ENCODE measurements at places on chromosomes 7 and 10.

- no peak for DNase-seq
Observed at GRCh38 chr10:96645191-96645721, 58.4 kb upstream of the TM9SF3 start.

DNA sequence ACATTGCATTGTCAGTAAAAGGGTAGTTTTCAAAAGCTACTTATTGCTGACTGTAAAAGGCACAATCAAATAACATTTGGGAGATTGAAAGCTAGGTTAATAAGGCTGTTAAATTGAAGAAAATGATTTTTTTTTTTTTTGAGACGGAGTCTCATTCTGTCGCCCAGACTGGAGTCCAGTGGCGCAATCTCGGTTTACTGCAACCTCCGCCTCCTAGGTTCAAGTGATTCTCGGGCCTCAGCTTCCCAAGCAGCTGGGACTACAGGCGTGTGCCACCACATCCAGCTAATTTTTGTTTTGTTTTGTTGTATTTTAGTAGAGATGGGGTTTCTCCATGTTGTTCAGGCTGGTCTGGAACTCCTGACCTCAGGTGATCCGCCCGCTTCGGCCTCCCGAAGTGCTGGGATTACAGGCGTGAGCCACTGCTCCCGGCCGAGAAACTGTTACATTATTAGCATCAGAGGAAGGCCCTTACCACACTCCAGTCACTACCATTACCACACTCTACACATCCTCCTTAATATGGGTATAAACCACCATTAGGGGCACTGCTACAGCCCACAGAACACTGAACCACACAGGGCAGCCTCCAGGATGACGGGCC lies 1.0 kb downstream of the CYP51A1 start:
- no peak for DNase-seq

DNA sequence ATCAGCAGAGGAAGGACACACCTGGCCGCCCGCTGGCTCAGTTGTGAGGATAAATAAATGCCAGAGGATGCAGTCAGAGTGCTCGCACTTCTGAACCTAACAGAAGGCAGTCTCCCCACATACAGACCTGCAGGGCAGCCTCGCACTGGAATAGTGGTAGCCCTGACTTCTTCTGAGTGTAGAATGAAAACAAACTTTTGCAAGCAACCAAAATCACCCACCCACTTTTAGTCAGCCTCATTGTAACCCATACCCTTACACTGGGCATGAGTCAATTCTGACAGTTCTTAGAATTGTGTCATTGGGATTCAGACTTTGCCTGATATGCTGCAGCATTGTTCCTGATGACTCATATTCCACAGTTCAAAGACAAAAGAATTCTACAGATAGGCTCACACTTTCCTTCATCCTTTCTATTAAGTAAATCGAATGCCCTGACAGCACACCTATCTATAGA lies 167.0 kb upstream of the CDK1 start:
- no peak for DNase-seq

GRCh38 chr10:99708428-99709012 lies 23.4 kb downstream of the COX15 start:
- DNase-seq: no peak

- DNase-seq: no peak
Observed at GRCh38 chr10:110698782-110699201, 54.7 kb downstream of the RBM20 start.

- no peak for DNase-seq
Observed at GRCh38 chr7:112365551-112365950, 84.7 kb upstream of the IFRD1 start.

DNA sequence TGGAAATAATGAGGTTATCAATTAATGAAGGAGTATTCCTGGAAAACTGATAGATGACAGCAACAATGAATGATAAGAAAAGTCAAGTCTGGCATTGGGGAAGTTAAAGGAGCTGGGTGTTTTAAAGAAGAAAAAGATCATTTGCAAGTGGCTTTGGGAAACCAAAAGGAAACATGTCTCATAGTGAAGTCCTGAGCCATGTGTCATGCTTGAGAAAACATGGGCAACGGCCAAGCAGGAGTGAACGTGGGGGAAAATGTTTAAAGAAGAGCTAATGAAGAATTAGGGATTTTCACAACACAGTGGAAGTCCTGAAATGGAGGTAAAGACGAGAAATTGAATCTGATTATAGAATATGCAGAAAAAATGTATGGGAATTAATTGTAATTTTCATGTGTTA lies 1383.2 kb upstream of the CELF2 start:
- DNase-seq: no peak

- peak; percentile 24 for DNase-seq
Observed at GRCh38 chr10:24518981-24519597, 204.6 kb downstream of the ARHGAP21 start.

DNA sequence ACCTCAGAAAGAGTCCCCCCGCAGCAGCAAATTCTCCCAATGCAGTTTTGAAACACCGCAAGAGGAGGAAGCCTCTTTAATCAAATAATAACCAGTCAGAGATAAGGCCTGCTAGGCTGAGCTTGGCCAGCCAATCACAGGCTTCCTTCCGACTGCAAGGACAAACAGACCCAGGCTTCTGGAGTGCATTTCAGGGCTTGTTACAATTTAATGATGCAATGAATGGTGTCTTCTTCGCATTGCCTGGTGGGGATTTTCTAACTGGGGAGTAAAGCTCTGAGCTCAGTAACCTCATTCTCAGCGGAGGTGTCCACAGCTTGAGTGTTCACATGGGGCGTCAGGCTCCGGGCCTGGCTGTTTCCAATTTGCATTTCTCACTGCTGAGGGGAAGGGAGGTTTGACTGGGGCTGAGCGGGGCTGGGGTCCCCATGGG lies 31.8 kb upstream of the GPAM start:
- no peak for DNase-seq

DNA sequence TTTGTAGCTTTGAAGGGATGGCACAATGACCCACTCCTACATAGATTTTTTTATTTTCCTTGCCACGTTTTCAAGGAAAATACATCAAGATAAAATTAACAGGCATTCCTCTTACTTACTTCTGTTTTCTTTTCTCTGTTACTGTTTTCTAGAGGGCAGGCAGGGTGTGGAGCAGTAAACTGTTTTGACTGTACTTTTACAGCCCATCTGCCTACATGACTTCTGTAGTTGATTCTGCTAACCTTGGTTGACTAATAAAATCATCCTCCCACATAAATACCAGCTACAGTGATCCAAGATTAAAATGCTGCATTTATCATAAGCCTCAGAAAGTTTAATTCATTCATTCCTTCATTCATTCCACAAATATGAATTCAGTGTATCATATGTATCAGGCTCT lies 158.5 kb downstream of the TRIL start:
- no peak for DNase-seq

- peak; percentile 32 for DNase-seq
Observed at GRCh38 chr10:79627075-79627474, 16.3 kb downstream of the SFTPA1 start.

- DNase-seq: no peak
Observed at GRCh38 chr7:69791739-69792138, 193.5 kb downstream of the AUTS2 start.

- DNase-seq: peak; percentile 11
Observed at GRCh38 chr7:41709621-41710020, 6.7 kb upstream of the INHBA start.

DNA sequence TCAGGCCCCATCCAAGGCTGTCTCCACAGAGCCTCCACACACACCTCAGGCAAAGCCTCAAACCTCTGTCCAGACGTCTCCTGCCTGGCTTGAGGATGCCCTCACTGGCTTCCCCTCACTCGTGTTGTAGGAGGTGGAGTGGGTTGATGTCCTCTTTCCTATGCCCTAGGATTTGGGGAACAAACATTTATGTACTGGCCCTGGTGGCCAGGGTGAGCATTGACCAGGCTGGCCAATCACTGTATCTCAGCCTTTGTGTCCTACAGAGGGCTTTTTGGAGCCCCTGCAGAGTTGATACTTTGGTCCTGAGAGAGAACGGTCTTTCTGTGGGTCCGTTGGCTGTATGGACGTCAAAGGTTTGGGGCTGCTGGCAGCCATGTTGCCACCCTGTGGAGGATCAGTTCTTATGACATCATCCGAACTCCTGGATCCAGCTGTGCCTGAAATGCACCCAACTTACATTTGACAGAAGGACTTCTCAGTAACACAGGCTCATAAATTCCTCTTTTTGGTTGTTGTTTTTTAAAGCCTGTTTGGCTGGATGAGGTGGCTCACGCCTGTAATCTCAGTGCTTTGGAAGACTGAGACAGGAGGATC lies 2.3 kb upstream of the GRID2IP start:
- no peak for DNase-seq

DNA sequence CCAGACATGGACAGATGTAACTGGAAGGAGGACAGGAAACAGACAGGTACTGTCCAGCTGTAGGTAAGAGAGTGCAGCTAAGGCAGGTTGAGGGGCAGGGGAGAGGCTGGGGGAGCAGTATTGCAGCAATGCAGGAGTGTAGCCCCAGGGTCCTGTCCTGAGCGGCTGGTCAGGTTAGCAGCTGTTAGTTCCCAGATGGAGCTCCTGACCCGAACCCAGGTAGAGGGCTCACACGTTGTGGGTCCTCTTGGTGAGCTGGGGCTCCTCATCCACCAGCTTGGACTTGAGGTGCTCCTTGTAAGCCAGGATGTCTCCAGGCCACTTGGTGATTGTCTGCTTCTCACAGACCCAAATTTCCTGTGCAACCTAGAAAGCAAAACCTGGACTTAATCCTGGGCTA lies 3.5 kb upstream of the H2BK1 start:
- DNase-seq: no peak

DNA sequence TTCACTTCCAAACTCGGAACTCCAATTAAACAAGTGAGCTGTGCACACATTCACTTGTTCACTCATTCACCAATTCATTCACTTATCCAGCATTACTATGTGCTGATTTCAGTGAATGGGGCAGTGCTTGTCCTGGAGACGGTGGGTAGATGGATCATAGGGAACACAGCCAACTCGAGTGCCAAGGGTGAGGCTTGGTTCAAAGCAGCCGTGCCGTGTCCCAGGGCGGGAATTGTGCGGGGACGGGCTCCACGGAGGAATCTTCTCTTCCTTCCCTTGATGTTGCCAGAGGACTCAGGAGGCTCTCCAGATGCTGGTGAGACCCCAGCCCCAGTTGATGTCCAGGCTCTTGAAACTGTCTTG lies 2.9 kb downstream of the SH2D4B start:
- no peak for DNase-seq

GRCh38 chr7:37068038-37068437 lies 343.7 kb upstream of the AOAH start:
- DNase-seq: no peak

GRCh38 chr7:92602352-92603088 lies 12.3 kb upstream of the FAM133B start:
- no peak for DNase-seq

GRCh38 chr10:102146971-102147428 lies 5.2 kb upstream of the NOLC1 start:
- DNase-seq: no peak
